Liver (tissue), 10 donors: ENCODE measurements at places on chromosomes 1 and 21. TPM values are rescaled to one million over a fixed set of nuclear protein-coding genes. Genes with fewer than 3 reads are reported as not detected.
A peak's percentile ranks its signal among the peaks of the same experiment; 100 is the strongest.

GRCh38 chr21:36120304-36120888 lies 14.5 kb upstream of the CBR3 start:
- H3K27me3 ChIP-seq, result no peaks in the 10 kb centered on the region
- H3K4me3 ChIP-seq, result no peak overlapping the region
- DNase-seq, result no peak

TNN gene
- 1.8 TPM for total RNA-seq

C1orf53 gene
- total RNA-seq, result 5.5 TPM

GRCh38 chr1:93471911-93472310 lies 24.0 kb downstream of the FNBP1L start:
- no peak overlapping the region for H3K4me3 ChIP-seq
- DNase-seq, result no peak
- H3K27ac ChIP-seq, result no peak overlapping the region
- no peaks in the 10 kb centered on the region for H3K36me3 ChIP-seq
- H3K27me3 ChIP-seq, result no peaks in the 10 kb centered on the region

- H3K36me3 ChIP-seq, result no peaks in the 10 kb centered on the region
- H3K27ac ChIP-seq, result peak overlapping the region; percentile 82
- DNase-seq, result peak; percentile 65
Measured at GRCh38 chr1:245060684-245061374, 94.0 kb upstream of the KIF26B start.

- H3K27me3 ChIP-seq, result peaks cover 3% of the 10 kb centered on the region
- H3K36me3 ChIP-seq, result no peaks in the 10 kb centered on the region
- H3K4me3 ChIP-seq, result no peak overlapping the region
- no peak overlapping the region for H3K27ac ChIP-seq
- peak; percentile 26 for DNase-seq
Measured at GRCh38 chr1:30342535-30343141, 380.7 kb downstream of the MATN1 start.

KRTAP11-1 gene
- not detected for total RNA-seq

DNA sequence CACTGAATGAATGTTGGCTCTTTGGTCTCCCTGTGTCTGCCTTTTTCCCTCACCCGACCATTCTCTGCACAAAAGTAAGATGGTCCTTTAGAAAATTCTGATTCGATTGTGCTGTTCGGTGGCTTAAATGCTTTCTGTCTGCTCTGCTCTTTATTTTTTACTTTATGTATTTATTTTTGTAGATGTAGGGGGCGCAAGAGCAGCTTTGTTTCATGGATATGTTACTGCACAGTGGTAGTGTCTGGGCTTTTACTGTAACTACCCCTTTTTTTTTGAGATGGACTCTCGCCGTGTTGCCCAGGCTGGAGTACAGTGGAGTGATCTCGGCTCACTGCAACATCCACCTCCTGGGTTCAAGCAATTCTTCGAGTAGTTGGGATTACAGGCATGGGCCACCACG lies 15.7 kb downstream of the NLRP3 start:
- DNase-seq, result no peak
- H3K4me1 ChIP-seq, result no peaks in the 10 kb centered on the region
- no peak overlapping the region for H3K27ac ChIP-seq
- no peak overlapping the region for H3K4me3 ChIP-seq
- no peaks in the 10 kb centered on the region for H3K27me3 ChIP-seq

DNA sequence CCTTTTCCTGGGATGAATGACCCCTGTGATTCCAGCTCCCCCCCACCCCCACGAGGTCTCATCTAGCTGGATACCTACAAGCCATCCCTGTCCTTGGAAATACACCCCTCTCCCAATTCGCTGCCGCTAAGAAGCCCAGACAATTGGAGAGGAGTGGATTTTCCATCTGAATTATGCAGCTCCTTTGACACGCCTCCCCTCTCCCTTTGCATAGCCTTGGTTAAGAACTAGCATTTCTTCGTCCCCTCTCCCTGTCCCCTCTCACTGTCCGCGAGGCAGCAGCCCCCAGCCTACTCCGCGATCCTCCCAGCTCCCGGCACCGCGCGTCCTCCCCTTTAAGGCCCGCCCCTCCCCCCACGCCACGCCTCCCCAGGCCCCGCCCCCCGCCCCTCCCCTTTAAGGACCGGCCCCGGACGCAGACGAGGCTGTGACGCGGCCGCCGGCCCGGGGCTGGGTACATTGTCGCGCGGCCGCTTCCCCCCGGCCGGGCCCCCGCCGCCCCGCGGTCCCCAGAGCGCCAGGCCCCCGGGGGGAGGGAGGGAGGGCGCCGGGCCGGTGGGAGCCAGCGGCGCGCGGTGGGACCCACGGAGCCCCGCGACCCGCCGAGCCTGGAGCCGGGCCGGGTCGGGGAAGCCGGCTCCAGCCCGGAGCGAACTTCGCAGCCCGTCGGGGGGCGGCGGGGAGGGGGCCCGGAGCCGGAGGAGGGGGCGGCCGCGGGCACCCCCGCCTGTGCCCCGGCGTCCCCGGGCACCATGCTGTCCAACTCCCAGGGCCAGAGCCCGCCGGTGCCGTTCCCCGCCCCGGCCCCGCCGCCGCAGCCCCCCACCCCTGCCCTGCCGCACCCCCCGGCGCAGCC lies at the start of gene MAPKAPK2:
MAPKAPK2 (plus strand) TSS at position 428 of the 856 bp plus-strand sequence; CDS start at position 753, 325 bp downstream.
- H3K4me1 ChIP-seq, result peaks cover 64% of the 10 kb centered on the region
- H3K27ac ChIP-seq, result peak within 1 kb of the TSS; percentile 96
- H3K27me3 ChIP-seq, result no peaks in the 10 kb centered on the region
- H3K4me3 ChIP-seq, result peak within 1 kb of the TSS; percentile 88
- no peaks in the 10 kb centered on the region for H3K36me3 ChIP-seq

SSU72 gene
- 35.4 TPM for total RNA-seq

CFHR5 gene
- 80.3 TPM for total RNA-seq

DNA sequence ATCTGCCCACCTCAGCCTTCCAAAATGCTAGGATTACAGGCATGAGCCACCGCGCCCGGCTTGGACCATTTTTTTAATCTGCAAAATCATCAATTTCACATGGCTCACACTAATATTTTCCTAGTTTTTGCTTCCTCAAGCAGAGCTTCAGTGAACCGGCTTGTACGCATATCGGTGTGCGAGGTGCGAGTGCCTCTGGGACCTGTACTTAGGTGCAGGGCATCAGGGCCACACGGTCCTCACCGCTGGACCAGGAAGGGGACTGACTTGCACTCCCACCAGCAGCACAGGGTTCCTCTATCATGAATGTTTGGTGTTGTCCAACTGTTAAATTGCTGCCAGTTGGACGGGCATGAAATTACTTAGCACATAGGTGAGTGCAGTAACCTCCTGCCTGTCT lies 15.4 kb upstream of the SHE start:
- H3K36me3 ChIP-seq, result no peaks in the 10 kb centered on the region
- H3K4me3 ChIP-seq, result no peak overlapping the region
- H3K4me1 ChIP-seq, result peaks cover 3% of the 10 kb centered on the region
- no peak for DNase-seq

DNA sequence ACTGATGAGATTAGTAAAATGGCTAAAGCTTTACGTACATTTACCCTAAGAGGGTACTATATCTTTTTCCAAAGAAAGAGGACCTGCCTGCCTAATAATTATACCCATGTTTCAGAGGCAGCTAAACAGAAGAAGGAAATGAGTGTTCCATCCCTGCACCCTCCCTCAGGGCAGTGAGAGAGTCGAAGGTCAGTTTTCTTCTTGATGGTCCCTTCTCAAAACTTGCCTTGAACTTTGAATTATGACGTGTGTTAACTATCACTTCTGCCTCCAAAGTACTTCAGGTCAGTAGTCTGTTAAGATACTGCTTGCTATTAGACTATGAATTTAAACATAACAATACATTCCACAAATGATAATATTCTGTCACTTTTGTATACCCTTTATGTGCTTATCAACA lies 294.8 kb upstream of the CHRM3 start:
- H3K36me3 ChIP-seq, result no peaks in the 10 kb centered on the region
- no peaks in the 10 kb centered on the region for H3K27me3 ChIP-seq
- H3K4me1 ChIP-seq, result no peaks in the 10 kb centered on the region
- no peak overlapping the region for H3K27ac ChIP-seq
- H3K4me3 ChIP-seq, result no peak overlapping the region

SYCP1 gene
- total RNA-seq, result 0.89 TPM

DNA sequence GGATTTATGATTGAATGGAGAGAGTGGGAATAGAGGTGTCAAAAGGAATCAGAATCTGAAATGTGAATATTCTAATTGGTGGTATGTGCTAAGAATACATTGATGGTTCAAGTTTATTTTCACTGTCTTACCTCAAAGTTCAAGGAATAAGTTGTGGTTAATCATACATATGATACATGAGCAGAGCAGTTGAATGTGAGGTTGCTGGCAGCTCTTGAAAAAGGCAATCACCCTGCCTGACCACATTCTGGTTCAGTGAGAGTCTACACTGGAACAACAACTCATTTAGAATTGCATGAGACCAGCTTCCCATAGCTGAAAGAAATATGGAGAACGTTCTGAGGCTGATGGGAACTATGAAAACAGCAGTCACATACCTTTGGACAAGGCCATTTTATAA lies 68.3 kb upstream of the ARHGAP29 start:
- no peaks in the 10 kb centered on the region for H3K36me3 ChIP-seq
- H3K27ac ChIP-seq, result no peak overlapping the region
- H3K4me1 ChIP-seq, result peaks cover 8% of the 10 kb centered on the region
- DNase-seq, result no peak
- H3K27me3 ChIP-seq, result no peaks in the 10 kb centered on the region

NBPF4 gene
- total RNA-seq, result 0.09 TPM

DNA sequence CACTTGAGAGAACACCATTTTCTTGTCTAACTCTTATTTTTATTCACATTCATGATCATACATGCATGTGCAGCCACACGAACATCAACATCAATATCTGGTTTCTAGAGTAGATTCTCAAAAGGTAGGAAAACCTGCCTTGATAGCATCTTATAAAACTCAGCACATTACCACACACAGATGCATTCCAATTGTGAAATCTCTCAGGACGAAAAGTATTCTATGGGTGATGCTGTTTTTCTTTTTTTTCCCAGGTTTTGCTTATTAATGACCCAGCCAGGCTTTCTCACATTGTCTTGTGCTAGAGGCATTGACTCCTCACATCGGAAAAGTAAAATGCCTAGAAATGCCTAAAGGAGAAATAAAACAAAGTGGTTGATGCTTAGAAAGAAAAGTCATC lies 562.8 kb downstream of the KIF26B start:
- no peaks in the 10 kb centered on the region for H3K27me3 ChIP-seq
- H3K4me1 ChIP-seq, result no peaks in the 10 kb centered on the region
- no peaks in the 10 kb centered on the region for H3K36me3 ChIP-seq
- no peak for DNase-seq
- H3K4me3 ChIP-seq, result no peak overlapping the region
- H3K27ac ChIP-seq, result no peak overlapping the region

SYT14 gene
- total RNA-seq, result not detected

DNA sequence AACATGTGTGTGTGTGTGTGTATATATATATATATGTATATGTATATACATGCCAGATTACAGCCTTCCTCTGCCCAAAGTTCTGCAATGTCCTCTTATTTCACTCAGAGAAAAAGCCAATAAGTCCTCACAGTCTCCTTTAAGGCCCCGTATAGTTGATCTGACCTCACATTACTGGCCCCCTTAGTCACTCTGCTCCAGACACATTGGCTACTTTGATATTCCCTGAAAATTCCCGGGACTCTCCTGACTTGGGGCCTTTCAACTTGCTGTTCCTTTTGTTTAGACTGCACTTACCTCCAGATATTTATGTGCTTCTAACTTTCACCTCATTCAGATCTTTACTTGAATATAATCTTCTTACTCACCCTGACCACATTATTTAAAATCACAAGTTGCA lies 4.2 kb upstream of the BSDC1 start:
- no peak overlapping the region for H3K27ac ChIP-seq
- H3K36me3 ChIP-seq, result no peaks in the 10 kb centered on the region
- DNase-seq, result no peak
- H3K4me1 ChIP-seq, result peaks cover 2% of the 10 kb centered on the region
- no peaks in the 10 kb centered on the region for H3K27me3 ChIP-seq
- no peak overlapping the region for H3K4me3 ChIP-seq
